T-cell (primary cell): ENCODE measurements at places on chromosomes 1 and 21.

DNA sequence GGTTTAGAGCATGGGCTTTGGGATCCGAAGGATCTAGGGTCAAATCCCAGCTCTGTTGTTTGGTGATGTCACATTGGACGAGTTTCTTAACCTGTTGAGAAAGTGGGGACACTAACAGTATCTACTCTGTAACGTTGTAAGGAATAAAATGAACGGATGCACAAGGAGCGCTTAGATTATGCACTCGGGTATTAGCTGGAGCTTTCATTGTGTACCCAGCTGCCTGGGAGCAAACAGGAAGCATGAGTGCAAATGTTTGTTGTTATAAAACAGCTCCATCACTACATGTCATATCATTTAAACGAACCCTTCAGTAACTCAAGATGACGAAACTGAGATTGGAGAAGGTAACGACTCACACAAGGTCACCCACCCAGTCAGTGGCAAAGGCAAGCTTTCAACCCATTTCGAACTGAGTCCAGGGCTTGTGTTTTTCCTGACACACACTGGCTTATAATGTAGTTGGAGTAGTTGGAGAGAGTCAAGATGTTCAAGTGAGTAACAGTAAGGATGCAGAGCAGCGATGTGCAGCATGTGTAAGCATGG is 16.2 kb upstream of the SLC6A17 start:
- no peaks in the 10 kb centered on the region for H3K4me1 ChIP-seq
- DNase-seq, result no peak
- H3K36me3 ChIP-seq, result no peaks in the 10 kb centered on the region
- peaks cover 59% of the 10 kb centered on the region for H3K27me3 ChIP-seq
- no peak overlapping the region for H3K4me3 ChIP-seq
- no peak overlapping the region for H3K27ac ChIP-seq

GRCh38 chr1:38308780-38309179 is 262.2 kb upstream of the POU3F1 start:
- no peak for DNase-seq
- H3K27ac ChIP-seq, result no peak overlapping the region
- H3K4me3 ChIP-seq, result no peak overlapping the region
- H3K36me3 ChIP-seq, result no peaks in the 10 kb centered on the region

DNA sequence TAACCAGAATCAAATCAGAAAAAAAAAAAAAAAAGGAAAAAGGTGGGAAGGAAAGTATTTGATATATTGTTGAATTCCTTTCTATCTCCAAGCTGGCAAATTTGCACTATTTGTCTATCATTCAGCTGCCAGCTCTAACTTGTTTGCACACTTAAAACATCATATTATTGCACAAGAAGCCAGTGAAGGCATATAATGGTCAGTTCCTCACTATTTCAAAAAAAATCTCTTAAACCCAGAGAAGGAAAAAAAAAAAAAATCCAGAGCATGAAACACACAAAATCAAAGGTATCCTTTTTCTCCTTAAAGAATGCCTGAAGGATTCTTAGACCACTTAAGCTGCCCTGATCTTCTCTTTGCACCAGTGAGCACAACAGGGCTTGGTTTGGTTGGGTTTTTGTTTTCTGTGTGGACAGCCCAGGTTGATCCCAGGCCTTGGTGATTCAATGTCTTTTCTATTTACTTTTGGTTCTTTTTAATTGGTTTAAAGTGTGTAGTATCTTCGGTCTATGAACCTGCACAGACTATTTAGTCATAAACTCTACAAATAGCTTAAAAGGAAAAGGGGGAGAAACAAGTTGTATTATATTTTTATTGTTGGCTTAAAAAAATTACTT is 40.2 kb downstream of the DUSP10 start:
- no peaks in the 10 kb centered on the region for H3K27me3 ChIP-seq
- H3K4me1 ChIP-seq, result no peaks in the 10 kb centered on the region
- no peak overlapping the region for H3K4me3 ChIP-seq
- no peak overlapping the region for H3K27ac ChIP-seq

GRCh38 chr21:17491716-17492414 is 21.0 kb upstream of the CXADR start:
- no peak overlapping the region for H3K27ac ChIP-seq
- H3K4me3 ChIP-seq, result no peak overlapping the region
- H3K36me3 ChIP-seq, result no peaks in the 10 kb centered on the region
- no peaks in the 10 kb centered on the region for H3K27me3 ChIP-seq

DNA sequence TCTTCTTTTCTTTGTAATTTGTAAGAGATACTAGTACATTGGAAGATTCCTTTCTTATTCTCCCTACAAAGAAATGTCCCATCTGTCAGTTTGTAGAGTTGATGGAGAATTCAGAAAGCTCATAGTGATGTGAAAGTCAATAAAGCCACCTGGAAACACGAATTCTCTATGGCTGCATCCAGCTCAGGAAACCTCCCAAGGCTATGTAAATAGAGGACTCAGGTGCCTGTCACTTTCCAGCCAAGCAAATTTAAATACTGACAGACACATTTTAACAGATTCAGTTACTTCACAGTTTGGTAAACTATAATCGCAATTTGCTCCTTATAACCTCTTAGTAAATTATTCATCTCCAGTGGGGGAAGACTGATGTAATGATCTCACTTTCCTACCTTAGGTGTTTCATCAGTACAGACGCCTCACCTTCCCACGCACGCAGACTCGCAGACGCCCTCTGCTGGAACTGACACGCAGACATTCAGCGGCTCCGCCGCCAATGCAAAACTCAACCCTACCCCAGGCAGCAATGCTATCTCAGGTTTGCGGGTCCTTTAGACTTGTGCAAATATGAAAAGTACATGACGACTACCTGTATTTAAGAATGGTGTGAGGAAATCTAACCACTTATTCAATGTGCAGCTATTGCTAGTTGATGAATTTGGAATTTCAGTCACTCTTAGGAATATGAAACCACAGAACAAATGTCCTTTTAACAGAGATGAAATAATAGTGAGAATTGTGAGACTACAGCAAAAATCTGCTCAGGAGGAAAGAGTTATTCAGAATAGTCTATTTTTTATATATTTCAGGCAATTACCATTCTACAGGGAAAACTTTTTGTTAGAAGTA is 60.6 kb downstream of the PTPRC start:
- H3K4me3 ChIP-seq, result no peak overlapping the region
- peak overlapping the region; percentile 25 for H3K27ac ChIP-seq
- H3K27me3 ChIP-seq, result no peaks in the 10 kb centered on the region
- no peaks in the 10 kb centered on the region for H3K36me3 ChIP-seq

- no peak overlapping the region for H3K4me3 ChIP-seq
- H3K4me1 ChIP-seq, result no peaks in the 10 kb centered on the region
- H3K36me3 ChIP-seq, result no peaks in the 10 kb centered on the region
Observed at GRCh38 chr1:162421258-162422164, 9.6 kb upstream of the SH2D1B start.

DNA sequence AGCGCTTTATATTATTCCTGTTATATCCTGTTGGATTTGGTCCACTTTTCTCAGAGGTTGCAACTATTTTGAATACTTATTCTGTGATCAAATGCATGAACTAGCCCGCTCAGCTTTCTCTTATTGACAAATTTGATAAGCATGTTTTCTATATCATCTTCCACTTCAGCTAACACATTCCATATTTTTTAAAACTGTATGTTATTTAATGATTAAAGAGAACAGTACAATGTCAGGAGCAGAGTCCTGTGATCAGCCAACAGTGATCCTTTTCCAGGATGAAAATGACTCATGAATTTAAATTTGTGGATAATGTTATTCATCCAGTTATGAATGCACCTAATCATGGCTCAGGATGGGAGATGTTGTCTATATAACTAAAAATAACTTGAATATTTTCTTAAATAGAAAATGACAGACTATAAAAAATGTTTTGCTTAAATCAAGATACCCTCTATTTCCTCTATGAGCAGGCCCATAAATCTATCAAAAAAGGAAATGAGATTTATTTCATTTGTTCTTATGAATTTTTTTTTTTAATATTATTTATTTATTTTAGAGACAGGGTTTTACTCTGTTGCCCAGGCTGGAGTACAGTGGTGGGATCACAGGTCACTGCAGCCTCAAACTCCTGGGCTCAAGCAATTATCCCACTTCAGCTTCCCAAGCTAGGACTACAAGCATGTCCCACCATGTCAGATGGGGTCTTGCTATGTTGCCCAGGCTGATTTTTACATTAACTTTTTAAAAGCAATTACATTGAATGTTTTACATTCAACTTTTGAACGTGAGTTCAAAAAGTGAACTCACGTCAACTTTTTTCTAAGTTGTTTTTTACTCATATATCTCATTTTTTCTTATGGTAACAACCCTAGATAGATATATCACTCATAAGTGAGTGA is 12.5 kb downstream of the BPNT1 start:
- DNase-seq, result no peak
- peaks cover 3% of the 10 kb centered on the region for H3K36me3 ChIP-seq
- H3K27ac ChIP-seq, result no peak overlapping the region
- H3K27me3 ChIP-seq, result no peaks in the 10 kb centered on the region
- no peaks in the 10 kb centered on the region for H3K4me1 ChIP-seq

- H3K4me1 ChIP-seq, result no peaks in the 10 kb centered on the region
- no peak overlapping the region for H3K27ac ChIP-seq
- H3K36me3 ChIP-seq, result no peaks in the 10 kb centered on the region
- H3K4me3 ChIP-seq, result no peak overlapping the region
- DNase-seq, result no peak
- H3K27me3 ChIP-seq, result no peaks in the 10 kb centered on the region
Observed at GRCh38 chr21:41016472-41016871, 151.5 kb upstream of the BACE2 start.

- peaks cover 62% of the 10 kb centered on the region for H3K4me1 ChIP-seq
- peak; percentile 13 for DNase-seq
- no peaks in the 10 kb centered on the region for H3K36me3 ChIP-seq
- H3K27me3 ChIP-seq, result no peaks in the 10 kb centered on the region
- peak overlapping the region; percentile 91 for H3K4me3 ChIP-seq
Observed at GRCh38 chr1:159924025-159924790, 1.1 kb downstream of the TAGLN2 start.

DNA sequence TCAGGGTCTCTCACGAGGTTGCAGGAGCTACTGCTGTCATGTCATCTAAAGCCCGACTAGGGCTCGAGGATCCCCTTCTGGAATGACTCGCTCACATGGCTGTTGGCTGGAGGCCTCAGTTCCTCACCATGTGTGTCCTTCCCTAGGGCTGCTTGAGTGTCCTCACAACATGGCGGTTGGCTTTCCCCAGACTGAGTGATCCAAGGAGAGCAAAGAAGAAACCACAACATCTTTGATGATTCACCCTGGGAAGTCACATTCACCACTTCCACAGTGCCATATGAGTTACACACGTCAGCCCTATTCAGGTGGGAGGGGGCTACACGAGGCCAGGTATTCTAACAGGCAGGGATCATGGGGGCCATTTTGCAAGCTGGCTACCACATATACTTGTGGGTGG is 64.9 kb downstream of the FHAD1 start:
- no peak for DNase-seq
- peaks cover 31% of the 10 kb centered on the region for H3K27me3 ChIP-seq
- no peak overlapping the region for H3K27ac ChIP-seq
- H3K36me3 ChIP-seq, result no peaks in the 10 kb centered on the region
- no peak overlapping the region for H3K4me3 ChIP-seq

DNA sequence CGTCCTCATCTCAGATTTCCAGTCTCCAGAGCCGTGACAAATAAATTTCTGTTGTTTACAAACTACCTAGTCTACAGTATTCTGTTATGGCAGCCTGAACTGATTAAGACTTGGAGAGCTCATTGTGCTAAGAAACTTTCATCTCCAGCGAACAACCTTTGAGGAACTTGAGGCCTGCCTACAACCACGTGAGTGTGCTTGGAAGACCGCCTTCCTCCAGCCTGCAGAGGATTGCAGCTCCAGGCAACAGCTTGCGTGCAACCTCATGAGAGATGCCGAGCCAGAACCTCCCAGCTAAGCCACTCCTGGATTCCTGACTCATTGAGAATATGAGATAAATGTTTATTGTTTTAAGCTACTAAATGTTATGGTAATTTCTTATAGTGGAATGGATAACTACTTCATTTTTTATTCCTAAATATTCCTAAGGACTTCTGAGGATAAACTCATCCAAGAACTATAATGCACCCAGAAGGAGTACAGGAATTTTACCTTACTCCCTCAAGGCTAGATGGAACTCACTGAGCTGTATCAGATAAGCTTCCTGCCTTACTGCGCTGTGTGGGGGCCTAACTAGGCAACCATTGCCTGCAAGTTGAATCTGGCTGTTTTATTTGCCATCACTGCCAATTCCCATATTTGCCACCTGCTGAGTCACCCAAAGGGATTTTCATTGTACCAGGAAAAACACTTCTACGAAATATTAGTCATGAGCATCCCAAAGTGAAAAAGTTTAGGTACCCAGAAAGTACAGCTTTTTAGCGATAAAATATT is 17.6 kb downstream of the FAM177B start:
- H3K4me3 ChIP-seq, result no peak overlapping the region
- H3K36me3 ChIP-seq, result no peaks in the 10 kb centered on the region
- H3K27ac ChIP-seq, result no peak overlapping the region
- no peak for DNase-seq
- no peaks in the 10 kb centered on the region for H3K27me3 ChIP-seq
- H3K4me1 ChIP-seq, result no peaks in the 10 kb centered on the region

- H3K27me3 ChIP-seq, result no peaks in the 10 kb centered on the region
- no peak for DNase-seq
- H3K4me1 ChIP-seq, result no peaks in the 10 kb centered on the region
- no peak overlapping the region for H3K27ac ChIP-seq
- H3K4me3 ChIP-seq, result no peak overlapping the region
- no peaks in the 10 kb centered on the region for H3K36me3 ChIP-seq
Observed at GRCh38 chr1:105608713-105609112, 1447.8 kb upstream of the PRMT6 start.

- H3K4me1 ChIP-seq, result peaks cover 19% of the 10 kb centered on the region
- DNase-seq, result peak; percentile 95
- no peaks in the 10 kb centered on the region for H3K27me3 ChIP-seq
Observed at GRCh38 chr1:45490626-45491486, at the start of gene TESK2. Gene TESK2, minus strand, starts transcription at chr1:45491163. Its CDS starts 33,378 bp downstream, at chr1:45457785.
